ENCODE measurements at places on chromosomes 11 and 22.

DNA sequence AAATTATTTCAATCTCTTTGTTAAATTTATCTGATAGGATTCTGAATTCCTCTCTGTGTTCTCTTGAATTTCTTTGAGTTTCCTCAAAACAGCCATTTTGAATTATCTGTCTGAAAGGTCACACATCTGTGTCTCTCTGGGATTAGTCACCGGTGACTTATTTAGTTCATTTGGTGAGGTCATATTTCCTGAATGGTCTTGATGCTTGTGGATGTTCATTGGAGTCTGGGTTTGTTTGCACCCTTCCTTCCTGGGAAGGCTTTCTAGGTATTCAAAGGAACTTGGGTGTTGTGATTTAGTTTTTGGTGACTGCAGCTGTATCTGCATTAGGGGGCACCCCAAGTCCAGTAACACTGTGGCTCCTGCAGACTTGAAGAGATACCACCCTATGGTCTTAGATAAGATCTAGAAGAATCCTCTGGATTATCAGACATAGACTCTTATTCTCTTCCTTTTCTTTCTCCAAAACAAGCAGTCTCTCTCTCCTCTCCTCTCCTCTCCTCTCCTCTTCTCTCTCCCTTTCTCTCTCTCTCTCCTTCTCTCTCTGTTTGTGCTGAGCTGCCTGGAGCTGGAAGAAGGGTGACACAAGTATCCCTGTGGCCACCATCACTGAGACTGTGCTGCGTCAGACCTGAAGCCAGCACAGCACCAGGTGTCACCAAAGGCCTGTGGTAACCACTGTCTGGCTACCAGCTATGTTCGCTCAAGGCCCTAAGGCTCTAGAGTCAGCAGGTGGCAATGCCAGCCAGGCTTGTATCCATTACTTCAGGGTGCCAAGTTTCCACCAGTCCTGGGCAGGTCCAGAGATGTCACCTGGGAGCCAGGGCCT is 3.3 kb upstream of the HEPN1 start:
- DNase-seq, result no peak

DNA sequence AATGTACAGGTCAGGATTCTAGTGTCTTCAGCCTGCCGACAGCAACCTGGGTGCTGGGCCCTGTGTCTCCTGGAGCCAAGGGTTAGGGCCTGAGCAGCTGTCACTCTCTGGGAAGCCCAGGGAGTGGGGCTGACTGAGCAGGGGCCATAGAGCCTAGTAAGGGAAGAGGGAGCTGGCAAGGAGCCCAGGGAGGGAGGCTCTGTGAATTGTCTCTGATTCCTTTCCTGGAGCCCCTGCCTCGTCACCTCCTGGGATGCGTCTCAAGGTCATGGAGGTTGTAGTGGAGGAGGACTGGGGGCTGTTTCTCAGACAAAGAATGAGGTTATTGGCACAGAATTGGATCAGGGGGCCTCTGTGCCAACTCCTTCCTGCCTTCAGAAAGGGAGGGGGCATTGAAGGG is 11.8 kb downstream of the SOX10 start:
- DNase-seq, result no peak

- DNase-seq, result no peak
Observed at GRCh38 chr11:57974132-57974531, 49.5 kb upstream of the OR9Q1 start.

DNA sequence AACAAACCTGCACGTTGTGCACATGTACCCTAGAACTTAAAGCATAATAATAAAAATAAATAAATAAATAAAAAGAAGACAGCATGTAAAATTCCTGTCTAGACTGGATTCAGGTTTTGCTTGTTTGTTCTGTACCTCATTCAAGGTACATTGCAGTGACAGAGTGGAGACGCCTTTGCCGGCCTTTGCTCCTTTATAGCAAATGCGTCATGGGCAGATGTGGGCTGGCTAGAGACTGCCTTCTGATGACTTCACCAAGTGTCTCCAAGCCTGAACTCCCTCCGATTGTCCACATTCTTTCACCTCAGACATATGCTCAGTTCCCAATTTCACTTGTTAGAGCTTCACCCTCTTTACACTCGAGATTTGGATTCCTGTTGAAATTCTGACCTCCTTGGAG is 147.8 kb upstream of the ARHGAP20 start:
- DNase-seq, result no peak

DNA sequence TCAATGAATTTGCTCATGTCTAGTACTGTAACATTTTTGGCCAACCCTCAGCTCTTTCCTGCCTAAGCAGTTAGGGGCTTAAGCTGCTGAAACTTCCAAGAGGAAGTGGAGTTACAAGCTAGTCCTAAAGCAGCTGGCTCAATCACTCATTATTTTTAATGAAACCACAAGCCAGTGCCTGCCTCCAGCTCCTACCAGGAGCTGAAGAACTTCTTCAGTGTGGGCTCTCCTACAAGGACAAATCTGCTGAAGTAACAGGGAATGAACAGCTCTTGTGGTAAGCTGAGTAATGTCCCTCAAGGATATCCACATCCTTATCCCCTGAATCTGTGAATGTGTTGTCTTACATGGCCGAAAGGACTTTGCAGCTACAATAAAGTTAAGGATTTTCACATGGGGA is 112.5 kb downstream of the BBOX1 start:
- no peak for DNase-seq

- DNase-seq, result no peak
Observed at GRCh38 chr11:107824668-107825369, 33.8 kb downstream of the SLC35F2 start.

- DNase-seq, result no peak
Observed at GRCh38 chr11:75154646-75155569, 4.0 kb downstream of the SLCO2B1 start.

DNA sequence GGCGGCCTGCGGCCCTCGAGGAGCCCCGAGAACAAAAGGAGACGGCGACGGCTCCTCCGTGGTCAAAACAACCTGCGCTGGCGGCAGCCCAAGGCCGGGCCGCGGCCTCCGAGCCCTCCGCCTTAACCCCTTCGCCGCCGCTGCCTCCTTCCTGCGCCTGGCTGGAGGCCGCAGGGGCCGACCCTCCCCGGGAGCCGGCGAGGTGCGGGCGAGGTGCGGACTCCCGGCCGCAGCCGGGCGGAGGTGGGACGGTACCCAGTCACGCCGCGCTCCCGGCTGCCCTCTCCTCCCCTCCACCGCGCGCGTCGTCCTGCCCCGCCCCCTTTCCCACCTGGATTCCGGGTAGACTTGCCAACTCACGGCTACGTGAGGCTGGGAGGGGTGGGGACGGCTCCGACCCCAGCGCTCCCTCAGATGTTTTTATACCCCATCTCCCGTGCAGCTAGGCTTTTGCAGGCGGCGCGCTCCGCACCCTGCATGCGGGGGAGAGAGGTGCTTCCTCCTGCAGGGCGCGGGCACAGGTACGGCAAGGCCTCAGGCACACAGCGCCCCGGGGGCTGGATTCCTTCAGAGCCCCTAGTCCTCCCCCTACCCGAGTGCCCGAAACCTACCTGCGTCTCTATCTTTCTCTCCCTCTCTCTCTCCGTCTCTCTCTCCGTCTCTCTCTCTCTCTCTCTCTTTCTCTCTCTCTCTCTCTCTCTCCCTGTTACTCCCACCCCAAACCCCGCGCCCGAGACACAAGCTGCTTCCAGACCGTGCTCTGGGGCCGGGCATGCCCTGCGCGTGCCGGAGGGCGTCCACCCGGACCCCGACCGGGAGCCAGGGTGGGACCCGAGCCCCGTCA is 2.0 kb downstream of the PDGFB start:
- no peak for DNase-seq

- no peak for DNase-seq
Observed at GRCh38 chr11:31608995-31609394, 99.4 kb downstream of the ELP4 start.

DNA sequence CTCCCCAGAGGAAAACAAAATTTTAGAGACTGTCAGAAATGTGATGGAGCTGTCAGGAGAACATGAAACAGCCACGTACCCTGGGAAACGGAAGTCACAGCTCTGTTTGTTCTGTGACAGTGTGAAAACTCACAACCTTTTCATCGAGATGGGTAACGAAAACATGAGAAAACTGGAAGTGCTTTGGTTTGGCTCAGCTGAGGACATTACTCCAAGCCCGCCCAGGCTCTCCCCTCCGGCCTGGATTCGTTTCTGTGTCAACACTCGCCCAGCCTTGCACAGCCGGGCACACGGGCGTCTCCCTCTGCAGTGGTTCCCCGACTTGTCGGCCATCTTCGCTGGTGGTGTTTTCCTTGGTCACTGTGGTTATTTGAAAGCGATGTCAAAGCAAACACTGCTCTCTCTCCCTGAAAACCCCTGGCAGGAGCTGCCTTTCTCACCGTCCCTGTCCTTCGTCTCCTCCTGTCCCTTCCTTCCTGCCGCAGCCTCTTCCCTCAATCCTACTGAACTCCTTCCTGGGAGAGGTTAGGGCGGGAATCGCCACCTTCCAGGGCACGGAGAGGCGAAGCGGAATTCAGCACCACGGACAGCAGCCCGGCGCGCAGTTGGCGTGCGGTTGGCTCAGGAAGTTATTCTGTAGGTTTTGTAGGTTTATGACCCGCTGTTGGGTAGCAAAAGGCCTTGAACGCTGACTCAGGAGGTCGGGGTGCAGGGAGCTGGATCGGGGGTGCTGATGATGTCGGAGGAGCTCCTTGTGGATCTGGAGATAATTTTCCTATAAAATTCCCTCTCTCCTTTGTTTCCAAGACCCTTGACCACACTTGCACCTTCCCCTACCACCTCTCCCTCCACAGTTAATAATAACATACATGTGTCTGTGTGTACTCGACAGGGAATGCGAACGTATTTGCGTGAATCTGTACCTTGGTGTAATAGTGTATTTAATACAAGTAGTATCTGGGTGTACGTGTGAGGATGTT is 13.1 kb upstream of the RPS19BP1 start:
- no peak for DNase-seq

DNA sequence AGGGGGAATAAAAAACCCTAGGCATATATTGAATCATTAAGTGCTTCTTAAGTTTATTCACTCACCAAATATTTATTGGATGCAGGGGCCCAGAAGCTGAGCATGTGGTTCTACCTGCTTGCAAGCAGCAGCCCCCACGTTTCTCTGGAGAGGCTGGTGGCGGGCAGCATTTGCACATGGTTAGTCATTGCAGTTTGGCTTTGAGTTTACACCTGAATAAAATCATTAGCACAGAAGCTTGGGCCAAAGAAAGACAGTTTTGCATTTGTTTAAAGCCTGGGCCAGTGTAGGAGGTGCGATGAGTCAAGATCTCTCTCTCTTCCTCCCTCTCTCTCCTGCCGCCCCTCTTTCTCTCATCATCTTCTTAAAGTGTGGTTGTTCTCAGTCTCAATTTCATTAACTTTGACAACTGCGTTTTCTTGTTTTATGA is 72.6 kb downstream of the C22orf31 start:
- no peak for DNase-seq

DNA sequence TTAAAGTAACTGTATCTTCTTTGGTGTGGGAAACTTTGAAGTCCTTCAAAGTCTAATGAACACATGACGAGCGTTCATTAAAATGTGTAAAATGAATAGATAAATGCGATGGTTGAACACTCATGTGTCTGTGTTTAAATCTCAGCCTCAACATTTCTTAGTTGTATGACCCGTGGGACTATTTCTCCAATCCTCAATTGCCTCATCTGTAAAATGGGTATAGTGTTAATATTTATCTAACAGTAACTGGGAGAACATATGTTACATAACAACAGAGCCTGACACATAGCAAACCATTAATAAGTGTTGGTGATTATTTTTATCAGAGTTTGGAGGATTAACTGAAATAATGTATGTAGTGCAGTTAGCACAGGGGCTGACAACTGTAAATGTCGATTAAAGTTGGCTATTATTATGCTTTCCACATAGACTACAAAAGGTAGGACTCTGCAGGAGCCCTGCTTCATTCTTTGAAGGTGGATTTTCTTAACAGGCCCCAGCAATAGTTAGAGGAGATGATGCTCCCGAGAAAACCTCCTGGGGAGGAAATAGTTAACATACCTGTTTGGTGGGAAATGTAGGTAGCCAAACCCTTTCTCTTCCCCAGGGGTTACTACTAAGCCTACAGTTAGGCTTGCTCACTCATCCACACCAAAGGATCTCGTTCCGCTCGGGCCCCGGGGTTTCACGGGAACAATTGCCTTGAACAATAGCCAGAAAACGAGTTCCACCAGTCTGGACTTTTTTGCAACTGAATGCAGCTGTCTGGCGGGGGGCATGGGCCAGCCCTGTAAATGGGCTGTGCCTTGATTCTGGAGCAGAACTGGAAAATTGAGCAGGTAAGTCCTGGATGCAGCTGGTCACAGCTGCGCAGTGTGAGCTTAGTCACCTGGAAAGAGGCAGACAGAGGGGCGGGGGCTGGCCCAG is 133.4 kb downstream of the DBX1 start:
- no peak for DNase-seq

DNA sequence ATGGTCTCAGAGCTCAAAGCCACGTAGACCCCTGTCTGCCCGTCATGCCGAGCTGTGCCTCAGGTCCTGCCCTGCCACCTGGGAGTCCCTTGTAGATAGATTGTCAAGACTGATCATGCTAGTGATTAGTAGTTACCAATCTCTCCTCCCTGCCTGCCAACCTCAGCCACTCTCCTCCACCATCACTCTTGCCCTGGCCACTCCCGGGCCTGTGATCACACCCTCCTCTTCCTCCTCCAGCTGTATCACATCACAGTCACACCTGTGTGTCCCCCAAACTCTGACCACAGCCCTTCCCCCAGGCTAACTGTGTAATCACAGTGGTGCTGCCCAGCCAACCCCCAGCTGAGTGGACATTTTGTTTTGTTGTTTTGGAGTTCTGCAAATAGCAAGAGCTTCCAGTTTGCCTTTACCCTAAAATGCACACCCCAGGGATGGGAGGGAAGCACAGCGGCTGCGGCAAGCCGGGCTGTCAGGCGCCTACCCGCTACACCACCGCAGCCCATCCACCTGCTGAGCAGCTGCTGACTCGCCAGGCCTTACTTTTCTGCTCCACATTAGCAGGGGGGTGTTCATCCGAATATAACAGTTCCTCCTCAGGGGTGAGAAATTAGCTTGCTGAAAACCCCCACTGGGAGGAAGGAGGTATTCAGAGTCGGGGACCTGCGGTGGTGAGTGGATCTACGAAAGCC is 45.8 kb downstream of the LRFN4 start:
- DNase-seq, result no peak

- DNase-seq, result no peak
Observed at GRCh38 chr22:45907378-45907777, 69.6 kb downstream of the WNT7B start.

- no peak for DNase-seq
Observed at GRCh38 chr11:111957663-111958444, 20.7 kb downstream of the DIXDC1 start.

DNA sequence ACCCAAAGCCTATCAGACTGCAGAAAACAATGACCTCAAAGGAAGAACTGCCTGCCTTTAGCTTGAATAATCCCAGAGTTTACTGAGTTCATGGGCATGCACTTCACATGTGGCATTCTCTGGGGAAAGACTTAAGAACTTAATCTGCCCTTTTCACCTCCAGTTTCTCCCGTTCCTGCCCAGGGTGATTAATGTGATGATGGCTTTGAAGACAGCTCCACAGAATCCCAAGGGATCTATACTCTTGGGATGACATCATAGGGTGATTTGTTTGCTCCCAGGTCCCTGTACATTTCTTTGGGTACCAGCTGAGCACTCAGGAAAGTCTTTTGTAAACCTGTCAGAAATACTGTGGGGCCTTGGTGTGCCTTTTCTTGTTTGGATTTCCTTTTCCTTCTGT is 14.0 kb downstream of the FJX1 start:
- DNase-seq, result no peak

- peak; percentile 78 for DNase-seq
Observed at GRCh38 chr11:2892215-2892966, 6.8 kb upstream of the CDKN1C start.

- DNase-seq, result no peak
Observed at GRCh38 chr11:608791-609251, 6.9 kb downstream of the IRF7 start.
